Fibroblast of the aortic adventitia (primary cell): ENCODE measurements at places on chromosomes 11 and 22.

DNA sequence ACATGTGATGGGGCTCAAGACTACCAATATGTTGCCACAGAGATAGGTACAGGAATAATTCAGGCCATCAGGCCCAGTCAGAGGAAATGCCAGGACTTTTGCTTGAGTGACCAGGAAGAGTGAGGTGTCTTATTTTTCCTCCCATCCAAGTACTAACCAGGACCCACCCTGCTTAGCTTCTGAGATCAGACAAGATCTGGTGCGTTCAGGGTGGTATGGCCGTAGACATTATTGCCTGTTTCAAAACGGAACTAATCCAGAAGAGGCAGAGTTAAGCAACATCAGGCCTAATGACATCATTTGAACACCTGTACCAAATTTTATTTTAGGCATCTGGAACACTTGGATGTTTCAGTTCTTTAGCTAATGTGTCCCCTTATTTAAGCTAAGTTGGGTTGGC lies 205.5 kb upstream of the POU2AF2 start:
- DNase-seq, result no peak

GRCh38 chr11:63920126-63920938 lies 3.4 kb upstream of the RCOR2 start:
- DNase-seq, result peak; percentile 23

DNA sequence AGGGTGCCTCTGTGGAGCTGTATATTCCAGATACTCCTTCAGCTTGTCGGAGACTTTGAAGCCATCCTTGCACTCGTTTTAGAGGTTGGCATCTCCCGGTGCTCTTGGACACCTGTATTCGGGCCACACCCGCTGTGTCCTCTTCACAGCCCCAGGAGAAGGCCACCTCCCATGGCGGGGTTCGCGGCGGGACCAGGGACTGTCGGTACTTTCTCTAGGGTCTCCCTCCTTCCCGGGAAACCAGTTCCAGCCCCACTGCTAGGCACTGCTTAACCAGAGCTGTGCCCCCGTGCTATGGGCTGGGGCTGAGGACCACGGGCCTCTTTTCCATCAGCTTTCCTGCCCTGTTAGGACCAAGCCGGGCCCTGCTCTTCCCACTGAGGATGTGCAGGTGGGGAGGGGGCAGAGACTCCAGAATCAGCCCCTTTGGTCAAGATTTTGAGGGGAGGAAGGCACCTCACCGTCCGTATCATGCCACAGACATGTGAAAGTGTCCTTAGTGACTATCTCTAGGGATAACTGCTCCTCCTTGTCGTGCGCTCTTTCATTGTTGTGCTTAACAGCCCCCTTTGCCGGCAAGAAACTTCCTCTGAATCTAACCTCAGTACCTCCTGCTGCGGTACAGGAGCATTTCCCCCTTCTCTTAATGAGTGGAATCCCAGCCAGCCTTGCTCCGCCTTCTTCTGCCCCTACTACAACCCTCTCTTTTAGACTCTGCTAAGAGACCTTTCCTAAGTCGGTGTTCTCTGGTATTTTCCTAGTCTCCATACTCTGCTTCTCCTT lies 1.2 kb upstream of the B3GAT1 start:
- no peak for DNase-seq

DNA sequence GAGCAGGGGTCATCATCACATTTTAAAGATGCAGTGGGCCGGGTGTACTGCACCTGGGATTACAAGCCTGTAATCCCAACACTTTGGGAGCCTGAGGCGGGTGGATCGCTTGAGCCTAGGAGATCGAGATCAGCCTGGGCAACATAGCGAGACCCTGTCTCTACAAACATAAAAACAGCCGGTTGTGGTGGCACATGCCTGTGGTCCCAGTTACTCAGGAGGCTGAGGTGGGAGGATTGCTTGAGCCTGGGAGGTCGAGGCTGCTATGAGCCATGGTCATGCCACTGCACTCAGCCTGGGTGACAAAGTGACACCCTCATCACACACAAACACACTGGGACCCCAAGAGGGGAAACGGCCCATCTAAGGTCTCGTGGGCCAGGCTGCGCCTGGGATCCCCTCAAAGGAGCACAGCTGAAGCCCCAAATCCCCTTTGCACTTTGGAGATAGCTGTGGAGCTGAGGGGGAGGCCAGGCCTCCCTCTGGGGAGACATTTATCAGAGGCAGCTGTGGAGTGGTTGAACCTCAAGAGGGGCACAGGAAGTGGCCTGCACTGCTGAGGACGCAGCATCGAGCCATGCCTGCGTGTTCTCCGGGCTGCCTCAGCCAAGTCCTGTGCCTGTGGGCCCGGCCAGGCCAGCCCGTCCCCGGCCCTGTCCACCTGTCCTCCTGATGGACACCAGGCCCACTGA lies 27.5 kb downstream of the OSBPL5 start:
- DNase-seq, result no peak

- no peak for DNase-seq
These were observed 168.8 kb upstream of the CADM1 start for GRCh38 chr11:115672999-115673411.

GRCh38 chr11:16126362-16126761 lies 230.0 kb downstream of the SOX6 start:
- DNase-seq, result no peak

GRCh38 chr22:19505735-19506126 lies 18.5 kb downstream of the CLDN5 start:
- DNase-seq, result no peak

DNA sequence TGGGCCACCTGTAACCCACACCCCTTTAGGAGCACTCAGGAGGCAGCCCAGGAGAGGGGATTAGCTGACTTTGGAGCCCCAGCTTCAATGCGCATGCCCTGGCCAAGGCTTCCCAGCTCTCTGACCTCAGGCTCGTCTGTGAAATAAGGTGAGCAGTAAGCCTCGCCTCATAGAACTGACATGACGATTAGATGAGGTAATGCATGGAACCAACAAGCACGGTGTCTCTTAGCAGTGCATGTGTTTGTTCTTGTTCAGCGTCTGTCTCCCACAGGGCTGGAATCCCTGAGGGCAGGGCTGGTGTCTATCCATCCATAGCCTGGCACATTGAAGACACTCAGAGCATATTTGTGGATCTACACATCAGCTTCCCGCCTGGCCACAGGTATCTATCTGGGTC lies 415.4 kb downstream of the MN1 start:
- DNase-seq, result no peak

DNA sequence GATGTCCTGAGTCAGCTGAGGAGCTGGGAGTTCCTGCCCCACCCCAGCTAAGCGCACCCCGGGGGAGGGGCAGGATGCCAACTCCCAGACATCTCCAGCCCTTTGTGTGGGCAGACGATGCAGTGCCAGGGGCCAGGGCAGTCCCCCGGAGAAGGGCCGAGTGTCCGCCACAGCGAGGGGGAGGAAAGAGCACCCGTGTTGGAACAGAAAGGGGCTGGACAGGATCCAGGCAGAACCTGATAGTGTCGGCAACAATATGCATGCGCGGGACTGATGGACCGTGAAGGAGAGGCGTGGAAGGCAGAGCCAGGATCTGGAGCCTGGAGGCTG lies 1434.7 kb downstream of the BRD1 start:
- DNase-seq, result no peak

DNA sequence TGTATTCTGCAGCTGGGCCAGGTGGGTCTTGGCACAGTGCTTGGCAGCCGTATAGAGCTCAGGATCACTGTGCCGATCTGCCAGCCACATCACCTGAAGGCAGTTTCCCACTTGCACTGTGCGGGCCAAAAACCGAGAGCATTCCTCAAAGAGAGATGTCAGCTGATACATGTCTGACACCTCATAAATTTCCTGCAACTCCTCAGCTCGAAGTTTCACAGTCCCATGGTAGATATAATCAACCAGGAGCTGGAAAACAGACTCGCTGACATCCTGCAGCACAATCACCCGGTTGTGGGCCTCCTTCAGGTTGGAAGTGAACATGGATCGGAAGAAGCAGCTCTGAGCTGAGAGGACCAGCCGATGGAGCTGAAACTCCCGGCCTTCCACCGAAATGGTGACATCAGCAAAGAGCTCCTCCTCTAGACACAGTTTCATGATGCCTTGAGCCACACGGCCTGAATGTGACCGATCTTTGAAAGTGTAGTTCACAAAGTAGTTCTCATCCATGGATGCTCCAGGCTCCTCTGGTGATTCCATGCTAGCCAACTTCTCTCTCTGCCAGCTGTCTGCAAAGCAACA lies 1.2 kb downstream of the KBTBD4 start:
- DNase-seq, result no peak
